SJCRH30 (cell line): ENCODE measurements at places on chromosomes 5 and 9.

- DNase-seq = no peak
Observed at GRCh38 chr9:70607926-70608325, 193.5 kb upstream of the KLF9 start.

DNA sequence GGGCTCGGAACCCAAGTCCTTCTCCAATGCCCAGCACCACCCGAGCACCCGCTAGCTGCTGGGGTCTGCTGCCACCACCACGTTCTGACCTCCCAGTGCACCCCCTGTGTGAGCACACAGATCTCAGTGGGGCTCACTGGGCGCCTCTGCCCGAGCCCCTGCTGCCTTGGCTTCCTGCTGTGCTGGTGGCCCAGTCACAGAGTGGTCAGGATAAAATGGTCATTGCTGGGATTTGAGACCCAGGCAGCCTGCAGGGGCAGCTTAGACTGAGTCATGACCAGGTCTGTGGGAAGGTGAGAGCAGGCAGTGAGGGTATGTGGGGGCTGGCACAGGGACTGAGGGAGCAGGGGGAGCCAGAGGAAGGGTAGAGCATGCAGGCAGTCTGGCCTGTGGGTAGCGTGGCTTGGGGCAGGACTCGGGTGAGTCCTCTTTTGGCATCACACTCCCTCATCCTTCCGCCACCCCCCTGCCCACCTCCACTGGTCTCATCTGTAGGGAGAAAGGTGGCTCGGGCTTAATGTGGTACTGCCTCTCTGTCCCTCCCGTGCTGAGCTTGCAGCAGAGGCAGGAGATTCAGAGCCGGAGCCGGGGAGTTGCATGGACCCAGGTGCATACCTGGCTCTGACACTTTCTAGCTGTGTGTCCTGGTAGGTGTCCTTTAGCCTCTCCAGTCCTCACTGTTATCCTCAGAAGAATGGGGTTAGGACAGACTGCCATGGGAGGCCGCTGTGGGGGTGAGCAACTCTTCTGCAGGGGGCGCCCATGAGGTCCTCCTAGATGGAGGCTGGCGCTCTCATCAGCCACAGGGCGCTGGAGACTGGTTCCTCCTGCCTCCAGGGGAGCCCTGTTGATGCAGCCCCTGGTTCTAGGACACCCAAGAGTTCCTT, 32.1 kb downstream of the USP20 start:
- DNase-seq = no peak

DNA sequence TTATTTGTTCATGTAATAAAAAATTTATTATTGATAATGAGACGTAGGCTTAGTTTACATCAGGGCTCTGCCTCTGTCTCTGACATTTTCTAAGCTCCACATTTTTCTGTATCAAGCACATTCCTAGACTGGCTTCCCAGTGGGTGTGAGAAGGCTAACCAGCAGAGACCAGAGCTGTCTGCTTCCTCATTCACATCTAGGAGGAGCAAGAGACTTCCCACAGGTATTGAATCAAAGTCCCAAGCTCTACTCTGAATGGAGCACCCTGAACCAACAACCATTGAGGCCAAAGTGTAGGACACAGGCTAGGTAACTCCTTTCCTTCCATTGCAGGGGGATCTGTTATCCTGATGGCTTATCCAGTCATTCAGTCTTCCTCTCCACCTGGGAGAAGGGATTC, 72.4 kb downstream of the PARP8 start:
- no peak for DNase-seq

GRCh38 chr5:59790776-59791475, 102.6 kb downstream of the PDE4D start:
- DNase-seq = no peak
